ENCODE measurements at places on chromosomes 7 and 10. TPM values are rescaled to one million over a fixed set of nuclear protein-coding genes. Genes with fewer than 3 reads are reported as not detected.

DNA sequence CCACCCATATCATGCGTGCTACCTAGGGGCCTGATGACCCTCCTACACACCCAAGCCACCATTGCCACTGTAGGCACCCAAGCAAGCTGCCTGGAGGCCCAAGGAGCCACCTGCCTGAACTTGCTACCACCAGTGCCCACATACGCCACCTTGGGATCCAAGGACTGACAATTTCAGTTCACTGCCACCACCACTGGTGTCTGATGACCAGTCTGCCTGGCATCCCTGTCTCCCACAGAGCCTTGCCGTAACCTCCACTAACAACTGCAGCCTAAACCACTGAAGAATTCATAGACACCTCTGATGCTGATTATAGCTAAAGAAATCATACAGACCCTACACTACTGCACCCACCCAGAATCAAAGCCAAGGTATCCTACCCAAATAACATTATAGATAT is 58.8 kb downstream of the TMEM178B start:
- no peak for DNase-seq
- no peaks in the 10 kb centered on the region for H3K36me3 ChIP-seq
- H3K27ac ChIP-seq = no peak overlapping the region
- H3K27me3 ChIP-seq = no peaks in the 10 kb centered on the region
- H3K4me3 ChIP-seq = no peak overlapping the region
- H3K4me1 ChIP-seq = no peaks in the 10 kb centered on the region

FAM25A gene
- total RNA-seq = not detected

PPP1R17 gene
- total RNA-seq = not detected

SNX10 gene
- total RNA-seq = 73.8 TPM

VGF gene
- total RNA-seq = not detected

DNA sequence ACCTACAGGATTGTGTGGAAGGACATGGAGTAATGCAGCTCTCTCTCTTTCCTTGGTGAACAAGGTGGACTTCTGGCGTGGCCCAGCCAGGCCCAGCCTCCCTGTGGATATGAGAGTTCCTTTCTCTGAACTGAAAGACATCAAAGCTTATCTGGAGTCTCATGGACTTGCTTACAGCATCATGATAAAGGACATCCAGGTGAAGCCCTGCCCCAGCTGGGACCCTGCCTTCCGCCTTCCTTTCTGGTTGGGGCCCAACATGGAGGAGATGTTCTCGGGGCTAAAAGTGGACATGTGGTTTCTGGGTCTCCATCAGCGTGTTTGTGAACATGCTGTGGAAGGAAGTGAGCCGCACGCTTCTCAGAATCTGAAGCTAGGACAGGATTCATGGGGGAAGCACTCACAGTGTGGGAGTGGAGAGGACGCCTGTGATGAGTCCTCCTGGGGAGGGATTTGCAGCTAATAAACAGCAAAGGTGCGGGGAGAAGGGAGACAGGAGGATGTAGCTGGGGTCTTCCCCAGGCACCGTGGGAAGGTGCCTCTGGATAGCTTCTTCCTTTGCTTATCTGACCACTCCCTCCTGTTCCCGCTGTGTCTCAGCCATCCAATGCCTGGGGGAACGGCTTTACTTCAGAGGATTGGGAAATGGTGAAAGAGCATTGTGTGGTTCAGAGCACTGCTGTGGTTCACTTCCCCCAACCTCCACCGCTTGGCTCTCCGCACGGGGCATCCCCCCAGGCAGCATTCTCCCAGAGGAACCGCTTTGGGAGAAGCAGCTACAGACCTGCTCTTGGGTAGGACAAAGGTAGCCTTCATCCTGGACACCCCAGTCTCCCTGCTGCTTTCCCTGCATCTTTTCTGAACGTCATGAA is 5.5 kb downstream of the CPA5 start:
- H3K27ac ChIP-seq = peak overlapping the region; percentile 55
- DNase-seq = no peak
- H3K4me1 ChIP-seq = peaks cover 5% of the 10 kb centered on the region
- no peak overlapping the region for H3K4me3 ChIP-seq
- no peaks in the 10 kb centered on the region for H3K36me3 ChIP-seq
- H3K27me3 ChIP-seq = no peaks in the 10 kb centered on the region

AGBL3 gene
- total RNA-seq = 3.9 TPM

- no peak overlapping the region for H3K27ac ChIP-seq
- H3K36me3 ChIP-seq = no peaks in the 10 kb centered on the region
- DNase-seq = no peak
- H3K4me1 ChIP-seq = no peaks in the 10 kb centered on the region
- no peaks in the 10 kb centered on the region for H3K27me3 ChIP-seq
Measured at GRCh38 chr10:44278837-44279324, 106.0 kb downstream of the CXCL12 start.

DNA sequence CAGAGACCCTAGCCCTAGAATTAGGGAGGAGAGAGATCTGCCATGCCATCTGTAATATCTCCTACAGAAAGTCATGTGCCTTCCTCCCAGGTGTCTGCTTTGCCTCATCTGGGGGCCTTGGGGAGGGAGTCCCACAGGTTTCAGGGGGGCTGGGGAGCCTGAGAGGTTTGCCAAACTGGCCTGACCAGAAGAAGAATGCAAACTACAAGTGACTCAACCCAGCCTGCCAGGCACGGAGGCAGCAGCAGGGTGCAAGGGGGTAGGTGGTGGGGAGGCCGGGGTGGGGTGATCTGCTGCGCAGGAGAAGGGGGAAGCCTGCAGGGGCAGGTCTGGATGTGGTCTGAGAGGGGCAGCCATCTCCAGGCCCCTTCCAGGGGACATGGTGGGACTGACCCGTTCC is 9.6 kb upstream of the TRIM8 start:
- no peak overlapping the region for H3K4me3 ChIP-seq
- peaks cover 41% of the 10 kb centered on the region for H3K4me1 ChIP-seq
- H3K27ac ChIP-seq = peak overlapping the region; percentile 36
- peaks cover 7% of the 10 kb centered on the region for H3K36me3 ChIP-seq
- no peak for DNase-seq
- no peaks in the 10 kb centered on the region for H3K27me3 ChIP-seq

GRCh38 chr10:97256356-97256755 is 36.1 kb downstream of the ARHGAP19 start:
- H3K4me1 ChIP-seq = no peaks in the 10 kb centered on the region
- H3K27ac ChIP-seq = no peak overlapping the region
- H3K27me3 ChIP-seq = no peaks in the 10 kb centered on the region
- peaks cover 41% of the 10 kb centered on the region for H3K36me3 ChIP-seq
- no peak overlapping the region for H3K4me3 ChIP-seq
- no peak for DNase-seq

IL2RA gene
- total RNA-seq = 4.3 TPM

GRCh38 chr7:4067476-4067760 is 614.7 kb upstream of the FOXK1 start:
- H3K36me3 ChIP-seq = no peaks in the 10 kb centered on the region
- no peaks in the 10 kb centered on the region for H3K4me1 ChIP-seq

- no peak overlapping the region for H3K4me3 ChIP-seq
- no peaks in the 10 kb centered on the region for H3K27me3 ChIP-seq
Measured at GRCh38 chr10:4343873-4344272, 482.1 kb upstream of the AKR1E2 start.

- no peak for DNase-seq
- H3K27me3 ChIP-seq = peaks cover 55% of the 10 kb centered on the region
- H3K27ac ChIP-seq = no peak overlapping the region
- H3K4me3 ChIP-seq = no peak overlapping the region
- no peaks in the 10 kb centered on the region for H3K4me1 ChIP-seq
- H3K36me3 ChIP-seq = no peaks in the 10 kb centered on the region
Measured at GRCh38 chr7:1645071-1645409, 25.0 kb upstream of the ELFN1 start.

TAS2R5 gene
- 2.2 TPM for total RNA-seq

GRCh38 chr10:110101464-110102144 is 93.8 kb downstream of the ADD3 start:
- H3K4me1 ChIP-seq = no peaks in the 10 kb centered on the region
- no peak overlapping the region for H3K4me3 ChIP-seq
- peaks cover 12% of the 10 kb centered on the region for H3K36me3 ChIP-seq
- no peak for DNase-seq
- no peaks in the 10 kb centered on the region for H3K27me3 ChIP-seq
- no peak overlapping the region for H3K27ac ChIP-seq

DNA sequence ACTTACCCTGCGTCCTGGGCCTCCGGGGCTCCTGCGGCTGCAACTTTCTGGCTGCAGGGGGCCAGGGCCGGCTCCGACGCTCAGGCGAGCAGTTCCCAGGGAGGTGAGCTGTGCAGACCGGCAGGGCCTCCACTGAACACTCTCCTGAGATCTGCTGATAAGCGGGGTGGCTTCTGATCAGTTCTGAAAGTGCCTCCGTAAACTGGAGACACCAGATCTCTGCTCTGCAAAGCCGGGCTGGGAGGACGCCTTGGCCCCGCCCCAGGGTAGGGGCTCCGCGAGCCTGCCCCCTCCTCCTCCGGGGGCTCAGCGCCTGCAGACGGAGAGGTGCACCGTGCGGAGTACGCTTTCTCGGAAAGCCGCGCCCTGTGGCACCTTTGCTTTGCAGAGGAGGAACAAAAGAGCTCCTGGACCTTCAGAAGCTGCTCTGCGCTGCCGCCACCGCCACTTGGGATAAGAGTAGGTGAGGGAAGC is 141.3 kb upstream of the VKORC1L1 start:
- H3K27me3 ChIP-seq = no peaks in the 10 kb centered on the region
- peak overlapping the region; percentile 13 for H3K27ac ChIP-seq
- H3K36me3 ChIP-seq = peaks cover 8% of the 10 kb centered on the region
- H3K4me1 ChIP-seq = no peaks in the 10 kb centered on the region
- DNase-seq = peak; percentile 77

- H3K27ac ChIP-seq = no peak overlapping the region
- peaks cover 3% of the 10 kb centered on the region for H3K27me3 ChIP-seq
- H3K4me3 ChIP-seq = no peak overlapping the region
- H3K4me1 ChIP-seq = no peaks in the 10 kb centered on the region
- no peak for DNase-seq
Measured at GRCh38 chr10:133167693-133168616, 7.9 kb downstream of the KNDC1 start.

GRCh38 chr7:149529136-149529718 is 31.6 kb upstream of the ZNF746 start:
- no peaks in the 10 kb centered on the region for H3K27me3 ChIP-seq
- no peak overlapping the region for H3K27ac ChIP-seq
- DNase-seq = no peak
- H3K36me3 ChIP-seq = no peaks in the 10 kb centered on the region
- H3K4me3 ChIP-seq = no peak overlapping the region

GRCh38 chr7:55409482-55410225 is 44.5 kb downstream of the LANCL2 start:
- peaks cover 14% of the 10 kb centered on the region for H3K36me3 ChIP-seq
- H3K27me3 ChIP-seq = no peaks in the 10 kb centered on the region
- H3K4me3 ChIP-seq = no peak overlapping the region

DNA sequence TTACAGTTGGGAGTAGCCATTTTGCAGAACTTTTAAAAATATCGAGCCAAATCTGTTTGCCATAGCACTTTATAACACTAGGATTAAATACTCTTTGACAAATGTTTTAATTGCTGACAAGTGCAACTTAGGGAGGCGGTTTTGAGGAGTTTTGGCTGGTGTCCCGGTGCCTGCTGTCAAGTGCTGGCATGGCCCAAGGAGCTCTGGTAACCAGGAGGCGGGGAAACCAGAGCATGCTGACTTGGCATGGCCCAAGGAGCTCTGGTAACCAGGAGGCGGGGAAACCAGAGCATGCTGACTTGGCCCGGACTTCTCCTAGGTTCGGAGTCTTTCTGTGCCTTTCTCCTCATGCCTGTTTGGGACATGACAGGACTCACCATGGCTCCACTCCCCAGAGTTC is 30.8 kb upstream of the ZNF32 start:
- H3K27me3 ChIP-seq = no peaks in the 10 kb centered on the region
- no peaks in the 10 kb centered on the region for H3K36me3 ChIP-seq
- H3K4me3 ChIP-seq = no peak overlapping the region
- no peaks in the 10 kb centered on the region for H3K4me1 ChIP-seq
- H3K27ac ChIP-seq = no peak overlapping the region

- no peaks in the 10 kb centered on the region for H3K36me3 ChIP-seq
- no peaks in the 10 kb centered on the region for H3K27me3 ChIP-seq
- no peak overlapping the region for H3K27ac ChIP-seq
- no peak overlapping the region for H3K4me3 ChIP-seq
- H3K4me1 ChIP-seq = no peaks in the 10 kb centered on the region
- no peak for DNase-seq
Measured at GRCh38 chr10:51800725-51801424, 101.5 kb upstream of the CSTF2T start.

GRCh38 chr10:66642217-66642616 is 283.6 kb upstream of the LRRTM3 start:
- no peaks in the 10 kb centered on the region for H3K36me3 ChIP-seq
- no peak for DNase-seq
- H3K4me1 ChIP-seq = no peaks in the 10 kb centered on the region
- H3K27me3 ChIP-seq = no peaks in the 10 kb centered on the region
- no peak overlapping the region for H3K4me3 ChIP-seq
